ENCODE measurements at places on chromosomes 5 and 9. TPM values are rescaled to one million over a fixed set of nuclear protein-coding genes. Genes with fewer than 3 reads are reported as not detected.

- no peaks in the 10 kb centered on the region for H3K36me3 ChIP-seq
- no peak overlapping the region for H3K27ac ChIP-seq
- H3K4me3 ChIP-seq: no peak overlapping the region
- H3K4me1 ChIP-seq: peaks cover 7% of the 10 kb centered on the region
These were observed 147.8 kb downstream of the TMEM38B start for GRCh38 chr9:105842023-105842644.

The SPATA31E1 gene
- total RNA-seq: not detected

- no peak for DNase-seq
- H3K27ac ChIP-seq: no peak overlapping the region
- no peaks in the 10 kb centered on the region for H3K4me1 ChIP-seq
- H3K36me3 ChIP-seq: no peaks in the 10 kb centered on the region
These were observed 37.3 kb downstream of the PALM2AKAP2 start for GRCh38 chr9:109817146-109817845.

GRCh38 chr9:134348404-134349155, 22.3 kb downstream of the RXRA start:
- no peak overlapping the region for H3K27ac ChIP-seq
- H3K4me3 ChIP-seq: no peak overlapping the region
- H3K27me3 ChIP-seq: no peaks in the 10 kb centered on the region

DNA sequence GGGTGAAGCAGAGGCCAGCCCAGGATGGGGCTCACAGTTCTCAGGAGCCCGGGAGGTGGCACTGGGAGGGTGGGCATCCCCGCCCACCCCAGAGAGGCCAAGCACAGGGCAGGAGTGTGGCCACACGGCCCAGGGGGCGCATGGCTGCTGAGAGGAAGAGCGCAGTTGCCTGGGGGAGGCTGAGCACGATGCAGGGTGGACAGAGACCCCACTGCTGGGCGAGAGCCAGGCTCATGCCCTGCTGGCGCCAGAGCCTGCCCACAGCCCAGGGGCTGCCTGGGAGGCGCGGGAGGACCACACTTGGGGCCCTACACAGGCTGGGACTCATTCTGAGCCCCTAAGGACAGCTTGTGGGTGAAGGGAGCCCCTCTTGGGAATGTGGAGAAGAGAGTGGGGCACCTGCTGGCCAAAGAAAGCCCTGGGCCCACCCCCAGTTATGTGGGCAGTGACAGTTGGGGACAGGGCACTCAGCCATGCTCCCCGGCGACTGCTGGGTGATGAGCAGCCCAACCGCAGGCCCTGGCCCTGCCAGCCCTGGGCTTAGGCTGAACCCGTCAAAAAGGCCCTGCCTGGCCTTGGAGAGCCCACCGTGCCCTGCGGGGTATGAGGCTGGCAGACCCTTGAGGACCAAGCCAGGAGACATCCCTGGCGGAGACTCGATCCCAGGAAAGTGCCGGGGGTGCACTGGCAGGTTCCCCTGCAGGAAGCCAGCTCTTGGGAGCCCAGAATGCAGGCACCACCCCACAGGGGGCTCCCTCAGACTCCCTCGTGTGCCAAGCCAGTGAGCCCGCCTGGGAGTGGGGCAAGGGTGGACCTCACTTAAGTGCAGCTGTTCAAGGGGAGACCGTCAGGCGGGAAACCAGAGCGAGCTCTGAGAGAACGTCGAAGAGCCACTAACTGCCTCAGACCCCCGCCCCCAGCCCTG, 21.6 kb upstream of the CAMSAP1 start:
- H3K27ac ChIP-seq: no peak overlapping the region
- H3K27me3 ChIP-seq: no peaks in the 10 kb centered on the region
- H3K4me3 ChIP-seq: no peak overlapping the region
- peaks cover 20% of the 10 kb centered on the region for H3K4me1 ChIP-seq

DNA sequence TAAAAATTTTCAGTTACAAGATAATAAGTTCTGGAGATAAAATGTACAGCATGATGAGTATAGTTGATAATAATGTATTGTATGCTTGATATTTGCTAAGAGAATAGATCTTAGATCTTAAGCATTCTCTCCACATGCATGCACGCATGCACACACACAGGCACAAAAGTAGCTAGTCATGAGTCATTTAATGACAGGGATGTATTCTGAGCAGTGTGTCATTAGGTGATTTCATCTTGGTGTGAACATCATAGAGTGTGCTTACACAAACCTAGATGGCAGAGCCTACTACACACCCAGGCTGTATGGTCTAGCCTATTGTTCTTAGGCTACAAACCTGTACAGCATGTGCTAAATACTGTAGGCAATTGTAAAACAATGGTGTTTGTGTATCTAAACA, 124.2 kb downstream of the PTTG1 start:
- DNase-seq: no peak
- H3K27ac ChIP-seq: no peak overlapping the region
- no peak overlapping the region for H3K4me3 ChIP-seq
- H3K36me3 ChIP-seq: no peaks in the 10 kb centered on the region

The CDH10 gene
- total RNA-seq: not detected

DNA sequence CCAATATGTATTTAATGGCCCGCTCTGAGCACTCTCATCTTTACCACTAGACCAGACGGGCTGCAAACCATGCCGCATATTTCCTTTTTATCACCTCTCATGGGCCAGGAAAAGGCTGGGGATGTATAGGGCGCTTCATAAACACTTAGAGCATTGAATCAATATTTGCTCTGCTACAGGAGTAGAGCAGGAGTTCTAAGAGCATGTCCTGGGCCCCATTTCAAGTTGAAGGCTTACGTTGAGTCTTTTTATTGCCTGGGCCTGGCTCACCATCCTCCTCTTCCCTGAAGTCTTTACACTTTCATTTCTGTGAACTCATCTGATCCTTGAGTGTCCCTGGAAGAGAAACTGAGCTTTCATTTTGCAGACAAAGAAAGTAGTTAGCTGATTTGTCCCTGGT, 112.4 kb downstream of the FSTL4 start:
- DNase-seq: no peak
- no peaks in the 10 kb centered on the region for H3K27me3 ChIP-seq
- no peaks in the 10 kb centered on the region for H3K4me1 ChIP-seq

GRCh38 chr9:93173365-93174051, 10.4 kb upstream of the WNK2 start:
- H3K27ac ChIP-seq: no peak overlapping the region
- no peaks in the 10 kb centered on the region for H3K36me3 ChIP-seq
- no peaks in the 10 kb centered on the region for H3K4me1 ChIP-seq
- no peaks in the 10 kb centered on the region for H3K27me3 ChIP-seq
- DNase-seq: peak; percentile 26

- no peak for DNase-seq
- no peaks in the 10 kb centered on the region for H3K36me3 ChIP-seq
- H3K27ac ChIP-seq: no peak overlapping the region
- no peaks in the 10 kb centered on the region for H3K27me3 ChIP-seq
- no peak overlapping the region for H3K4me3 ChIP-seq
These were observed 6.3 kb downstream of the RCL1 start for GRCh38 chr9:4799033-4799430.

- no peaks in the 10 kb centered on the region for H3K4me1 ChIP-seq
- no peaks in the 10 kb centered on the region for H3K36me3 ChIP-seq
These were observed 63.5 kb downstream of the GALNT12 start for GRCh38 chr9:98870782-98871557.

The CCL27 gene
- not detected for total RNA-seq

The CHD1 gene
- total RNA-seq: 127 TPM

DNA sequence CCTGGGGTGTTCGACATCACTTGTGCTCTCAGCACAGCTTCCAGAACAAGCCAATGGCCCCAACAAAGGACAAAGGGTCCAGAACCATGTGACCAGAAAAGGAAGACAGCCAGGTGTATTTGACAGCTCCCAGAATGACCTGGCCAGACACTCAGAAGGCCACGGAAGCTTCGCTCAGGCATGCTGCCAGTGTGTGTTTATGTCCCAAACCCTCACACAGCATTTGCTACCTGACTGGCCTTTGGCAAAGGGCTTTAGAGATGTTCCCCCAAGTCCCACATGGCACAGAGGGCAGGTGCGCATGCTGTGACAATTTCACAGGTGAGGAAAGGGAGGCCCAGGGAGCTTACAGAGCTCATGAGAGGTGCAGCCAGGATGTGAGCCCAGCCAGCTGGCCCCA, 39.5 kb downstream of the MED10 start:
- H3K27ac ChIP-seq: no peak overlapping the region
- no peaks in the 10 kb centered on the region for H3K36me3 ChIP-seq
- no peaks in the 10 kb centered on the region for H3K27me3 ChIP-seq
- no peak for DNase-seq
- no peak overlapping the region for H3K4me3 ChIP-seq
- no peaks in the 10 kb centered on the region for H3K4me1 ChIP-seq

- no peaks in the 10 kb centered on the region for H3K36me3 ChIP-seq
- H3K4me3 ChIP-seq: no peak overlapping the region
- no peak for DNase-seq
- no peaks in the 10 kb centered on the region for H3K4me1 ChIP-seq
These were observed 283.7 kb downstream of the CSNK1G3 start for GRCh38 chr5:123795688-123796087.

The TRIP13 gene
- total RNA-seq: 0.56 TPM

The GKAP1 gene
- total RNA-seq: 4.0 TPM

DNA sequence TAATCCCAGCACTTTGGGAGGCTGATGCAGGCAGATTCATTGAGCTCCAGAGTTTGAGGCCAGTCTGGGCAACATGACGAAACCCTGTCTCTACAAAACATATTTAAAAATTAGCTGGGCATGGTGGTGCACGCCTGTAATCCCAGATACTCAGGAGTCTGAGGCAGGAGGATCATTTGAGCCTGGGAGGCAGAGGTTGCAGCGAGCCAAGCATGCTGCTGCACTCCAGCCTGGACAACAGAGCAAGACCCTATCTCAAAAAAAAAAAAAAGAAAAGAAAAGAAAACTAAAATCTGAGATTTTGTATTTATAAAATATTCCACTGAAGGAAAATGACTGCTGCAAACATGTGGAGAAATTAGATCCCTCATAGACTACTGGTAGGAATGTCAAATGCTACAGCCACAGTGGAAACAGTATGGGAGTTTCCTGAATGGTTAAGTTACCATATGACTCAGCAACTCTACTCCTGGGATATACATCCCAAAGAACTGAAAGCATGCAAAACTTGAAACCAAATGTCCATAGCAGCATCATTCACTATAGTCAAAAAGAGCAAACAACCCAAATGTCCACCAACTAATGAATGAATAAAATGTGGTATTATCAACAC, 106.1 kb downstream of the UBAP2 start:
- DNase-seq: no peak
- no peaks in the 10 kb centered on the region for H3K27me3 ChIP-seq
- no peaks in the 10 kb centered on the region for H3K4me1 ChIP-seq
- no peak overlapping the region for H3K27ac ChIP-seq
- H3K4me3 ChIP-seq: no peak overlapping the region
- H3K36me3 ChIP-seq: peaks cover 42% of the 10 kb centered on the region

The SPATA6L gene
- 4.7 TPM for total RNA-seq

The DAB2 gene
- 33.0 TPM for total RNA-seq

The NUTM2G gene
- total RNA-seq: not detected

DNA sequence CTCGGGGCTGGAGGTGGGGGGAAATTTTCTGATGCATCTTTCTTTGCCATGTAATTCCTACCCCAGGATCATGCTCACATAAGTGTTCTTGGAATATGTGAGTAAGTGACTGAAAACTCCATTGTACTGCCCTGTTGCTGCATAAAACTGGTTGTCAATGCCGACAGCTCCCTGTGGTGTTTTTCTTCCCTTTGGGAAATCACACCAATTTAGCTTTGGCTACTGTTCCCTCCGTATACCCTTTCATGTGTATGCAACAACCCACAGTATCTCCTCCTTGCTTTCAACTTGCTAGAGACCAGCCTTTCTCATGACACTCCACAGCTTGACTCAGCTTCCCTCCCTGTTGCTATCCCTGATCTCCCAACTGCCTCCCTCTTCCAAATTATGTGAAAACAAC, 240.6 kb downstream of the TRIM32 start:
- no peak overlapping the region for H3K4me3 ChIP-seq
- no peaks in the 10 kb centered on the region for H3K4me1 ChIP-seq
- H3K27ac ChIP-seq: no peak overlapping the region
- no peak for DNase-seq
- no peaks in the 10 kb centered on the region for H3K36me3 ChIP-seq

The FOXI1 gene
- total RNA-seq: not detected

The SLC28A3 gene
- total RNA-seq: 1.6 TPM

The PCDHGB2 gene
- 0.49 TPM for total RNA-seq

DNA sequence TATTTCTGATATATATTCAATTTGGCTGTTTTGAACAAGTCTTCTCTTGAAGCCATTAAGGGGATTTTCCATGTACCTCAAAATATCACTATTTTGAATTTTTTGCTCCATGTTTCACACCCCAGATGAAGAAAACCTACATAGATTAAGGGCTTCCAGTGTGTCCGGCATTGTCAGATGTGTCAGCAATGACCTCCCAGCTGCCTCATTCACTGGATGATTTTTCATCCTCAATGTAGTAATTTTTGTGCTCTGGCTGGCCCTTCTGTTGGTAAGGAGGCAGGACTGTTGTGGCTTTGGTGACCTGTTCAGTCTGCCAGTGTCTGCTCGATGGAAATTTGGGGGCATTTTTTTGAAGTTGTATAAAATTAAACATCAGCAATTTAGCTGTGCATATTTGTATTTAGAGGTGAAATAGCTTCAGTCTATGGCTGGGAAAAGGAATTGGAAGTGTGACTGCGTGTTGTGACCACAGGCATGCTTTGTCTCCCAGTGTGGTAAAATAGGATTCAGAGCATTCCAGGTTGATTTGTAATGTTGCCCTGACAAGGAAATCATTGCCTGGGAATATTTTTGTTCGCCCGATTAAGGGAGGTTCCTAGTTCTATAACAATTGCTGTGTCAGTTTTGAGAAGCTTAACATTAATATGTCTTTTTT, 312.4 kb downstream of the ARHGEF28 start:
- no peaks in the 10 kb centered on the region for H3K4me1 ChIP-seq
- no peak overlapping the region for H3K4me3 ChIP-seq
- H3K27ac ChIP-seq: no peak overlapping the region
- DNase-seq: no peak

The GABRB2 gene
- total RNA-seq: not detected

- peaks cover 4% of the 10 kb centered on the region for H3K27me3 ChIP-seq
- no peaks in the 10 kb centered on the region for H3K36me3 ChIP-seq
These were observed 215.5 kb downstream of the PDZD2 start for GRCh38 chr5:31854181-31855133.

The ELOVL7 gene
- 4.2 TPM for total RNA-seq

DNA sequence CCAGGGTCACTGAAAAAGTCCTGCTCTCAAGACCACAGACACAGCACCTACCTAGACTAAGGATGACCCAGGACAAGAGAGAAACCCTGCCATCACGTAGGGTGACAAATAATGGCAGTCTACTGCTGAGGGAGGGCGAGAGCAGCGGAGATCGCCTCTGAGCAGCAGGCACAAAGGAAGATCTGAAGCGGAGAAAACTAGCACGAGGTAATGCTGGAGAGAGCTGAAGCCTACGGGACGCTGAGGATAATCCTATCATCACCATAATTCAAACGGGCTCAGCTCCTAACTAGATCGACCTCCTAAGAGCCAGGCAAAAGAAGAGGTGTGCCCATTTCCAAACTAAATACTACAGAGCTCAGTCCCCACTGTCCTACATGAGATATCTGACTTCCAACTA, 41.3 kb downstream of the FBXO10 start:
- H3K4me3 ChIP-seq: no peak overlapping the region
- no peak overlapping the region for H3K27ac ChIP-seq
- no peak for DNase-seq
- peaks cover 4% of the 10 kb centered on the region for H3K36me3 ChIP-seq
- no peaks in the 10 kb centered on the region for H3K27me3 ChIP-seq
- no peaks in the 10 kb centered on the region for H3K4me1 ChIP-seq

The TAF11L10 gene
- not detected for total RNA-seq

All from natural killer cell (primary cell).